ENCODE measurements at places on chromosomes 16 and 17.

GRCh38 chr17:28725660-28726225 is 290 bp downstream of the TLCD1 start:
- DNase-seq, result peak; percentile 38

DNA sequence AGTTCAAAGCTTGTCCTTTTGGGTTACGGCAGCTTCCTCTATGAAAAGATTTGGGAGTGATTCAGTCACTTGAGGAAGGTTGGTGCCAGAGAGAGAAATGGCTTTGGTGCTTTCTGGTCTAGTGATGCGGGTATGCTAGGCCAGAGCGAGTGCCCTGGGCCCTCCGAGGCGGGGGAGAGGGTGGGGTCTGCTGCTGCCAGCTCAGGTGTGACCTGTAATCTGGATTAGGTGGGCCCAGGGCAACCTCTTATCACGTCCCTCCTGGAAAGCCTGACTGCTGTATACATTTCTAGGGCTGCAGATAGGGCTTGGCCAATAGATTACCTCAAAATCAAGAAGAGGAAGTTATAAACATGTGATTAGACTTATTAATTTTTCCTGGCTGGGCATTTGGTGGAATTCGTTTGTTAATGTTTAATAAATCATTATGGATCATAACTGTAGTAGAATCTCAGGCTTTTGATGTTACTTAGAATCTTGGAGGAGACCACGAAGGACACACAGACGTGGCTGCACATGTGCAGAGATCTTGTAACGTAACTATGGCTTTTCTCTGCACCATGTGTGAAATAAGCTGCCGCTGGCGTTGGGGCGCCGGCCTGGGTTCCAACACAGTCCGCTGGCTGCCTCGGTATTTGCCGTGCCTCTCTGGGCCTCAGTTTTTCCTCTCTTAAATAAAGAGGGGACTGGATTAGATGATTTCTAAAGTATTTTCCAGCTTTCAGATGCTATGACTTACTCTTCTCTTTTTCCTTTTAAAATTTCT is 1.2 kb downstream of the IRF8 start:
- DNase-seq, result no peak

DNA sequence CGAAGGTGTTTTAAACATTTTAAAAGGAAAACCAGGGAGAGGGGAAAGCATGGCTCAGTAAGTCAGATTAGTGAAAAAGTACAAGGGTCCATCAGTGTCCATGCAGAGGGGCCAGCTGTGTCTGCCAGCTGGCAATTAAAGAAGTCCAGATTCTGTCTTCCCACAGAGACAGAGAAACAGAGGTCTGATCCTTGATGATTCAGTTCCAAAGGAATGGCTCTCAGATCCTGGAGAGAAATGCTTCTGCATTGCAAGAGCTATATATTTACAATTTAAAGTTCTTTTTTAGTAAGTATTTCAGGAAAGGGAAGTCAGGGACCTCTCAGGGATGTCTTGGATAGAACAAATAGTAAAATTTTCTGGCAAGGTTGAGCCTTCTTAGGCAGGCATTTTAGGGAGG is 56.2 kb downstream of the HSD17B2 start:
- no peak for DNase-seq

DNA sequence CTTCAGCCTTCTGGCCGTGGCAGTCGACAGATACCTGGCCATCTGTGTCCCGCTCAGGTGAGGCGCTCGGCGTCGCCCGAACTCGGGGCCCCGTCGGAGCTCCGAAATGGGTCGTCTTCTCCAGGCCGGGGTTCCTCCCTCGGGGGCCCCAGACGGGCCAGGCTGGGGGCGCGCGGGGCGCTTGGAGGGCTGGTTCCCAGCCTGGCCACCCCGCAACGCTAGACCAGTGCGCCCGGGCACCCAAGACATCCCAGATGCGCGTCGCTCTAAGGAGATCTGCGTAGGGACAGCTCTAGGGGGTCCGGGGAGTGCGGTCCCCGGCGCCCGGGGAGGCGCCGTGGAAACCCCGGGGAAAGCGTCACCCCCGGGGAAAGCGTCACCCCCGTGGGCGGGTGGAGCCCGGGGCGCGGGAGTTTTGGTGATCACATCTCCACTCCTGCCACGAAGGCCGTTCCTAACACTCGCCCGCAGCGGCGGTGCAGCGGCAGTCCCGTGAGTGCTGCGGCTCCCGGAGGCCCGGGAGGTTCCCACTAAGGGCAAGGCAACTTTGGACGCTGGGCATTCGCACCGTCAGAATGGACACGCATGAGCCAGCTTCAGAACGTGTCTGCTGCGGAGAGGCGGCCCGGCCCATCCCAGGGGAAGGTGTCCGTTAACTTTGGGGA is 729 bp downstream of the ADORA2B start:
- DNase-seq, result no peak

GRCh38 chr16:52932321-52932720 is 120.4 kb downstream of the CHD9NB start:
- DNase-seq, result no peak

GRCh38 chr17:64781014-64781756 is 119.1 kb upstream of the SMURF2 start:
- DNase-seq, result peak; percentile 37

DNA sequence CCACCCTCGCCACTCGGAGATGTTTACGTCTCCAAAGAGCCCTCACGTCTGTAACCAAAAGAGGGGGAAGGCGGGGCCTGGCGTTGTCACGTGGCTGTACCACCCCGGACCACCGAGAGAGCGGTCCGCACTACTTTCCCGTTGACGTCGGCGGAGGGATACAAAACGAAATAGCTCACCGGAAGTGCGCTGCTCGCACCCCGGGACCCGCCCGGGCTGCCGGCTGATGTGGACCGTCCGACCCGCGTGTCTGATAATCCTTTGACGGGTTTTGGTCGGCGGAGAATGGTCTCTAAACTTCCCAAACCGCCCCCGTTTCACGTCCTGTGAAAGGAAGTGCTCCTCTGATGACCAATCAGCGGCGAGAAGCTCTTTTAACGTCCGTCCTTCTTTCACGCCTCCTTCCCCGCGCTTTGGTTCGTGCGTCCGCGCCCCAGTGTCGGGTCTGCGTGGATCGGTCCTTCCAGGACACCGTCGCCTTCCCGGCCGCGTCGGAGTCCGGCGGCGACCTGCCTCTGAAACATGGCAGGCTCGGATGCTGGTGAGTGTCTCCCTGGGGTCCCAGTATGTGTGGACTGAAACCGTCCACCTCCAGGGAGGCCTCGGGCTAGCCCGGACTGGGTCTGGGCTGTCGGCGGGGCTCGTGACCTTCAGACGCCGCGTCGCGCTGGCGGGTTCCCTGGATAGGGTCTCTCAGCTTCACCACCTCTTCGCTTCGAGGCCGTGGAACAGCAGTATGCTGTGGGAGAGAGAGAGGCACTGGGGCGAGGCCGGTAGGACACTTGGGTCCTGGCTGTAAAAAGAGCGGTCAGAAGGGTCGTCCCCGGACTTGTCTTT is at the start of gene CEP95:
TSS of gene CEP95 (plus strand) at position 402 of the 837 bp plus-strand sequence. CDS start at position 523, 121 bp downstream.
- peak; percentile 94 for DNase-seq

- peak; percentile 19 for DNase-seq
Observed at GRCh38 chr16:1613728-1614455, 1.7 kb downstream of the CRAMP1 start.

DNA sequence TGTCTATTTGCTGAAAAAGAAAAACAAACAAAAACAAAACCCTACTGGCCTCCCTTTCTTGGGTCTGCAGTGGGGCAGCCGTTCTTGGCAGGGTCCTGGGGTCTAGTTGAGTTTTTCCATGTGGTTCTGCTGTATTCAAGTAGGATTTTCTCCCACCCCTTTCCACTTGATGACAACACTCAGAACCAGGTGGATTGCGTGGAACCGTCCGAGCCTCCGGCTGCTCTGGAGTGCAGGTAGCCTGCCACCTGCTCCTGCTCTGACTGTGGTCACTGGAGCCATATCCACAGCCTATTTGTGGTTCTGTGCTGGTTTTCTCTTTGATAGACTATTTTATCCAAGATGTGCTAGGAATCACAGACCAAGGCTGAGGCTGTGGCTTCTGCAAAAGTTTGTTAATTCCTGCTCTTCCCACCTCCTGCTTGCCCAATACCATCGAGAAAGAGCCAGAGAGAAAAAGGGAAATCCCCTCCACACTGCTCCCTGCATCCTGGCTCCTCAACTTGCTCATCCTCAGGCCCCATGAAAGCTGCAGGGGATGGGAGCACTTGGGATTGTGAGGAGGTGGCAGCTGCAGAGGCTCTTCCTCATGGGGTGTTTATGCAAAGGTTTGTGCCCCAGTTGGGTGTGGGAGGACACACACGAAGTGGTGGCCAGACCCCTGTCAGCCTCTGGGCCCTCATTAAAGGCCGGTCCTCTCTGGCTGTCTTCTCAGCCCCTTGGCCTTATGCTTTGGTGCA is 377.8 kb upstream of the TNRC6C start:
- DNase-seq, result no peak

- DNase-seq, result no peak
Observed at GRCh38 chr16:64459821-64460220, 662.0 kb downstream of the CDH11 start.

DNA sequence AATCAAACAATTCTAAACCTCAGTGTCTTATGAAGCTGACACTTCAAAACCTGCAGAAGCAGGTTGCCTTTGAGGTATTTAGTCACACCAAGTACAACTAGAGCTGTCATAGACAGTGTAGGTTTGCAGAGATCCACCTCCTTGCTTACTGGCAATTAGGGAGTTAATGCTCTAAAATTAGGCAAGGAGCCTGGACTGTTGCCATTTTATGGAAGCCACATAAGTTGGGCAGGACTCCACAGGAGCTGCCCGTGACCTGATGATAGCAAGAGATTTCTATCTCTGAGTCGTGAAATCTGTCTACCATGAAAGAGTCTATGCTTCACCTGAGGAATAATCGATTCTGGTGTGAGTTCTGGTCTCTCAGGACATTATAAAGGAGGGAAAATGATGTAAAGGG is 8.9 kb downstream of the EME1 start:
- no peak for DNase-seq

DNA sequence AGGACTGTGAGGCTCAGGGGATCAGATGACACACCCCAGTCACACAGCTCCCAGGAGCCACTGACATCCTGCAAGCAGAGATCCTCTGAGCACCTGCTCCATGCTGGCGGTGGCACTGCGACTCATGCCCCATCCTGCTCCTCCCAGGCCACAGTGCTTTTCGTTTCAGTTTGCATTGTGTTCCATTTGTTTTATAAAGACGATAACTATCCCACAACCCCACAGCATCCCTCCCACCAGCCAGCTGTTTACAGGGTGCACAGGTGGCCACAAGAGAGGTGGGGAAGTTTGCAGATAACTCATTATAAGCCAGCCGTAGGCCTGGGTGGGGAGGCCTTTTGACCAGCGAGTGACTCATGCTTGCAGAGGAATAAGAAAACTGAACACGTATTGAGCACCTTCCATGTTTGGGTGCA is 28.2 kb downstream of the BCO1 start:
- no peak for DNase-seq

DNA sequence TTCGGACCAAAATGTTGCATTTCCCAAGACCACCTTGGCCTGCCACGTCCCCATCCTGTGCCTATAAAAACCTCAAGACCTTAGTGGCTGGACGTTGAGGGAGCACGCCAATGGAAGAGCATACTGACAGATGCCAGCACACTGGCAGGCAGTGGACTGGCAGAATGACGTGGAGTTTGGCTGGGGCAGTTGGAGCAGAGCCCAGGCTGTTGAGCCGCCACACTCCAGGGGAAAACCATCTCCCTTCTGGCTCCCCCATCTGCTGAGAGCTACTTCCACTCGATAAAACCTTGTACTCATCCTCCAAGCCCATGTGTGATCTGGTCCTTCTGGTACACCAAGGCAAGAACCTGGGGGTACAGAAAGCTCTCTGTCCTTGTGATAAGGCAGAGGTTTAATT is 494.1 kb downstream of the CDH11 start:
- DNase-seq, result no peak

DNA sequence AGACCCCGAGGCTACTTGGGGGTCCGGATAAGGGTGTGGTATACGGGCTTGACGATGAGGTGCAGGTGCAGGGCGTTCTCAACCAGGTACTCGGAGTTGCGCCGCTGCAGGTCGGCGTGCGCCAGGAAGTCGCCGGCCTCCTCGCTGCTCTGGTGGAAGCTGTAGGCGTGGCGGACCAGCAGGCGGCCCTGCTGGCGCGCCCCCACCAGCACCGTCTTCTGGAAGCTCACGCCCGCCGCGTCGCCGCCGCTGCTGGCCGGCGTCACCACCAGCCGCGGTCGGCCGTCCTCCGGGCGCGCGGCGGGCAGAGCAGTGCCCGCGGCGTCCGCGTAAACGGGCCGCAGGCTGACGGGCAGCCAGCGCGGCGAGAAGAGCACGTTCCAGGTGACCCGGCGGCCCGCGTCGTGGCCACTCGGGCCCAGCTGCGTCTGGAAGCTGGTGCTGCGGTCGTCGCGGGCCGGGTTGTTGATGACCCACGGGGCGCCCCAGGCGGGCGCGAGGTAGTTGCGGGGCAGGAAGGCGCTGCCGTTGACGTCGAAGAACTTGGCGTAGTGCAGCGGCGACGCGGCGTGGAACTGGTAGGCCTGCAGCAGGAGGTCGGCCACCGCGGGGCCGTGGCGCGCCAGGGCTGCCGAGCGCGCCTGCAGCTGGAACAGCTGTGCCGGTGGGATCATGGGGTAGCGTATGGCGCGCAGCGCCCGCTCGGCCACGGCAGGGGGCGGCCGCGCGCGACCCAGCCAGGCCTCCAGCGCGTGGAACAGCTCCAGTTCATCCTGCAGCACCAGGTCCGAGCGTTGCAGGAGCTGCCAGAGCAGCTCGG is 4.8 kb downstream of the BTBD17 start:
- DNase-seq, result no peak

GRCh38 chr16:54116124-54116655 is 170.4 kb downstream of the IRX3 start:
- DNase-seq, result no peak

DNA sequence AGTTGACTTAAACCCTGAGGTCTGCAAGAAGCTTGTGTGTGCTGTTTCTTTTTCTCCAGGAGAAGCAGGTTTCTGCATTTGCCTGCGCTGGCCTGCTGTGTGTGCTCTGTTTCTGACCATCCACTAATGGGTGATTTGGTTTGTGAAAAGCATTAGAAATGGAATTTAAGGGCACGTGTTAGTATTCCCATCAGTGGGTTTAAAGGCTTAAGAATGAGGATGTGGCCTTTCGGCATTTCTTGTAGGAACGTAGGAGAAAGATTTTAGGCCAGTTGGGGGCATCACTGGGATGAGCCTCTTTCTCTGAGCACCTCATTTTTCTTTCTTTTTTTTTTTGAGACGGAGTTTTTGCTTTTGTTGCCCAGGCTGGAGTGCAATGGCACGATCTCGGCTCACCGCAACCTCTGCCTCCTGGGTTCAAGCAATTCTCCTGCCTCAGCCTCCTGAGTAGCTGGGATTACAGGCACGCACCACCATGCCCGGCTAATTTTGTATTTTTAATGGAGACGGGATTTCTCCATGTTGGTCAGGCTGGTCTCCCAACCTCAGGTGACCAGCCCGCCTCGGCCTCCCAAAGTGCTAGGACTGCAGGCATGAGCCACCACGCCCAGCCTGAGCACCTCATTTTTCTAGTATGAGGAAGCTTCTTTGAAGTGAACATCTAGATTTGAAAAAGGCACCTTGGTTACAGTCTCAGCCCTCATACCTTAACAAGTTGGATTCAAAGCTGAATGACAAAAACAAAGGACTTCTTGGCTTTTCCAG is 110.3 kb downstream of the BANP start:
- DNase-seq, result no peak
